ENCODE measurements at places on chromosomes 1 and 21. TPM values are rescaled to one million over a fixed set of nuclear protein-coding genes. Genes with fewer than 3 reads are reported as not detected.

The TMEM167B gene
- total RNA-seq: 32.7 TPM

The WNT2B gene
- total RNA-seq: 0.27 TPM

The ITLN2 gene
- not detected for total RNA-seq

The CFAP107 gene
- not detected for total RNA-seq

The TNFSF4 gene
- 2.5 TPM for total RNA-seq

The FCAMR gene
- 0.15 TPM for total RNA-seq

The ZNF648 gene
- total RNA-seq: not detected

The RCSD1 gene
- total RNA-seq: 131 TPM

The AQP10 gene
- total RNA-seq: not detected

The PHLDA3 gene
- total RNA-seq: 28.1 TPM

The MAP3K21 gene
- 0.93 TPM for total RNA-seq

The SLC2A5 gene
- total RNA-seq: 0.39 TPM

The RAD54L gene
- 33.3 TPM for total RNA-seq

The SLC50A1 gene
- 32.5 TPM for total RNA-seq

The TNFRSF9 gene
- 13.9 TPM for total RNA-seq

The SH2D1B gene
- total RNA-seq: not detected

The ARHGEF10L gene
- not detected for total RNA-seq

The OR2L3 gene
- not detected for total RNA-seq

The SYDE2 gene
- 0.39 TPM for total RNA-seq

The MEX3A gene
- total RNA-seq: 0.07 TPM

The CD48 gene
- 228 TPM for total RNA-seq

The SLC16A4 gene
- 0.15 TPM for total RNA-seq

The KCNE2 gene
- not detected for total RNA-seq

The HSPG2 gene
- total RNA-seq: 4.0 TPM

The IL22RA1 gene
- not detected for total RNA-seq

The CHRM3 gene
- not detected for total RNA-seq

The OBSCN gene
- total RNA-seq: 15.4 TPM

The ARHGAP29 gene
- total RNA-seq: 0.07 TPM

The CCDC17 gene
- total RNA-seq: 4.7 TPM

The MFSD2A gene
- 6.0 TPM for total RNA-seq

The TPTE gene
- total RNA-seq: not detected

The KRTAP19-8 gene
- not detected for total RNA-seq

The PIGK gene
- total RNA-seq: 22.3 TPM

The OR2T29 gene
- total RNA-seq: not detected

The MYOG gene
- total RNA-seq: not detected

The AGO1 gene
- 25.7 TPM for total RNA-seq

The IVL gene
- not detected for total RNA-seq

The TRIM17 gene
- total RNA-seq: 1.8 TPM

The SELL gene
- 330 TPM for total RNA-seq

The NBPF6 gene
- 0.39 TPM for total RNA-seq

The PADI1 gene
- not detected for total RNA-seq

The SPRR1B gene
- not detected for total RNA-seq

The TAS1R1 gene
- total RNA-seq: not detected

The ATP1A2 gene
- total RNA-seq: not detected

The CATSPER4 gene
- total RNA-seq: not detected

The MROH7 gene
- total RNA-seq: not detected

The TMEM54 gene
- total RNA-seq: 2.3 TPM

The OR2L8 gene
- not detected for total RNA-seq

The USH2A gene
- not detected for total RNA-seq

The CFAP141 gene
- total RNA-seq: not detected

The RXRG gene
- not detected for total RNA-seq

The TXLNA gene
- total RNA-seq: 96.7 TPM

The SDC3 gene
- 0.25 TPM for total RNA-seq

The PRRX1 gene
- total RNA-seq: not detected

The SLC22A15 gene
- total RNA-seq: 1.4 TPM

All from T-helper 1 cell treated with Interleukin-12 subunit alpha and Interleukin-12 subunit beta and Interleukin-4 antibody, amounts not matched to agents 30 ng/mL and 1 ng/mL, for 36 hours (primary cell).